ENCODE measurements at places on chromosomes 4 and X.
A peak's percentile ranks its signal among the peaks of the same experiment; 100 is the strongest.

GRCh38 chr4:8599657-8600056, 7.1 kb downstream of the CPZ start:
- DNase-seq = no peak

GRCh38 chr4:15781427-15782095, 3.4 kb downstream of the CD38 start:
- no peak for DNase-seq

DNA sequence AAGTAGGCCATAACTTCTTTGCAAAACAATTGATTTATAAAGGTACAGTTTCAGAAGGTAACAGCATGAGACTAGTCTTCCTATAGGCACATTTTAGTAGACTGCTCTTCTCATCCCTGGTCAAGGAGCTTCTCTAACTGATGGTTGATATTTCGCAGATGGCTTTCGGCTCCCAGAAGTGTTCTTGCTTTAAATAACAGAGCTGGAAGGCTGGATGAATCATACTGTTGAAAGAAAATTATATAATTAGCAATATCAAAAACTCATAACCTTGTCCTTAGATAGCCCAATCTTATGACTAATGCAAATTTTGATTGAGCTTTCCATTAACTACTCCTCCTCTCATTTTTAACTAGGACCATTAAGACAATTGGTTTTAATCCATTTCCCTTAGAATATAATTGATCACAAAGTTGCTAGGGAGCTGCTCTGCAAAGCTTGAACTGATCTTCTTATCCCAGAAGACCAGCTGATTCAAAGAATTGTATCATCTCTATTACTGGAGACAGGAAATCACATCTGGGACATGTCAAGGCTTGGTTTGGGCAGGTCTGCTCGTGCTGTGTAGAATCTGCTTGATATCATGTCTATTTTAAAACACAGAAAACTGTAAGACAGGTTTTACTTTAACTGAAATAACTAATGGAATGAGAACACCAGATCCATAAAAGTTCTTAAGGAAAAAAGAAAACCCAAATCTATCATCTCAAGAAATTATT, 38.6 kb downstream of the CENPU start:
- no peak for DNase-seq

DNA sequence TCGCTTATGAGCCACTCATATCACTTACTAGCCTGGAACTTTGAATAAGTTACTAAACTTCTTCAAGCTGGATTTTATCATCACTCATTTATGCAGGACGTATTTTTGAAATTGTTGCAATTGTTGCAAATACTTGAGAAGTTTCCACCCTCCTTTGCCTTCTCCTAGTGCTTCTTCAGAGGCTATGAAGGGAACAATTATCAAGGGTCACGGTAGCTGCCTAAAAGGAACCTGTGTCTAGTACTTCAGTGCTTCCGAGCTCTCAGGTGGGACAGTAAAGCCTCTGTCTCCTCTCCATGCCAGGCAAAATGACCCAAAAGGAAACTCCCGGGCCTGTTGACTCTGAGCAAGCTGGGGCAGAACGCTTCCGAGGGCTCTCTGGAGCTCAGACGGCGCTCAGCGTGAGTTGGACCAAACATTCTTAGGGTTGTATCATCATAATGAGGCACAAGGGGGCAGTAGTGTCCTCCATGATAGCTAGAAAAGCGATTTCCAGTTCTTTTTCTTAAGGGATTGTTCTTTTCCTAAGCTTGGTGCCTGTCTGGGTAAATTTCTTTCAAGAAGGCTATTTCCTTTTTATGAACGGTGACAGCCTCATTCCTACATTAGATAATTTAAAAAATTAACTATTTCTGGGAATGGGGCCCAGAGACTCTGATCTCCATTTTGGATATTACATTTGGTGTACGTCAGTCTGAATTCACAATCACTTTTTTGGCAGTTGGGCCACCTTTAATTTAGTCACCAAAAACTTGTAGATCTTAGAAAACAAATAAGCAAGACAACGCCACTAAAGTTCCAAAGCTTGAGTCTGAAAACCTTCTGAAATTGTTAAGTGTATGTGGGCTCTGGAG, 73.1 kb downstream of the PACRGL start:
- no peak for DNase-seq

- no peak for DNase-seq
These were observed 122.8 kb downstream of the DIPK2B start for GRCh38 chrX:45077748-45078424.

DNA sequence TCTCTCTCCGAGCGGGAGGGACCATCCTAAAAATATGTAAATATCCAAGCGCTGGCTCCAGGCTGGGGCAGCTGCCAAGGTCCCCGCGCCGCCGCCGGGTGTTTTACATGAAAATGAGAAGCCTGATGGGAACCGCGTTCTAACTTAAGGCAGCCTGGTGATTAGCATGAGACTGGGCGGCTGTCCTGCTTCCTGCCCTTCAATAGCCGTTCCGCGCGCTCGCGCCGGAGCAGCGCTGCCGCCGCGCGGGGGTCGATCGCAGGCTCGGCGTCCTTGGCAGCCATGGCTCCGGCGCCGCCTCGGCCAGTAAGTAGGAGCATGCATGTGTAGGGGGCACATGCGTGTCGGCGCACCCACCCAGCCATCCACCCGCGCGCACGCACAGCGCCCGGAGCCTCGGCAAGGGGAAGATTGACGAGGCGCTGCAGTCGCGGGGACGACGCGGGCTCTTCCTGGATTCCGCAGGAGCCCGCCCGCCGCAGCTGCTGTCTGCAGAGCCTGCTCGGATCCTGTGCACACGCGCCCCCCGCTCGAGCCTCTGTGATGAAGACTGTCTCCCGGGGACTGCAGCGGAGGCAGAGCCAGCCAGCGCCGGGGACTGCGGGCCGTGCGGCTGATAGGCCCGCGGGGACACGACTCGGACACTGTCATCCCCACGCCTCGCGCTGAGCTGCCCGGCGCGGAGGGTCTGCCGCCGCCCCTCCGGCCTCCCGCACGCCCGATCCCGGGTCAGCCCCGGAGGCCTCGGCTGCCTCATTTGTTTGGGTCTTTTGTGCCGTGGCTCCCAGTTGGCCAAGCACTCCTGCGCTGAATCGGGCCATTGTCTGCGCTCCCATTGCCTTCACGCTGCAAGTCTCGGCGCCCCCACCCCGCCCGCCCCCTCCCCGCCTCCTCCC, 734 bp downstream of the STOX2 start:
- no peak for DNase-seq

- DNase-seq = no peak
These were observed 3.3 kb downstream of the RELL1 start for GRCh38 chr4:37682701-37683401.

GRCh38 chr4:152719801-152720556, 40.2 kb upstream of the TMEM154 start:
- DNase-seq = no peak

DNA sequence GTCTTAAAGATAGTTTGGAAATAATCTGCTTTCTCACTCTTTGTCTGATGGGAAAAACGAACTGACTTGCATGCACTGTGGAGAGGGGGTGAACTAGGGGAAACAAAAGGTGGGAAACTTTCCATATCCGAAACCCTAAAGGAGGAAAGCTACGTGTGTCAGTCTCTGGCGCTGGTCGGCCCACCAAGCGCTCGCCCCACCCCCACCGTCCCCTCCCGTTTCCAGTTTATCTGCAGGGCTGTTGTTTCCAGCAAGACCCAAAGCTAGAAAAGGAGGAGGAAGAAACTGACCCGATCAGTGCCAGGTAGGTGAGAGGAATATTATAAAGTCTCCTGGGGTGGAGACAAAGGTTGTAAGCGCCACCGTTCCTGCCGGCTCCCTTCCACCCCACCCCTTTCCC, 552 bp downstream of the TCEAL9 start:
- no peak for DNase-seq

GRCh38 chr4:127145006-127145540, 487.7 kb upstream of the INTU start:
- peak; percentile 3 for DNase-seq

DNA sequence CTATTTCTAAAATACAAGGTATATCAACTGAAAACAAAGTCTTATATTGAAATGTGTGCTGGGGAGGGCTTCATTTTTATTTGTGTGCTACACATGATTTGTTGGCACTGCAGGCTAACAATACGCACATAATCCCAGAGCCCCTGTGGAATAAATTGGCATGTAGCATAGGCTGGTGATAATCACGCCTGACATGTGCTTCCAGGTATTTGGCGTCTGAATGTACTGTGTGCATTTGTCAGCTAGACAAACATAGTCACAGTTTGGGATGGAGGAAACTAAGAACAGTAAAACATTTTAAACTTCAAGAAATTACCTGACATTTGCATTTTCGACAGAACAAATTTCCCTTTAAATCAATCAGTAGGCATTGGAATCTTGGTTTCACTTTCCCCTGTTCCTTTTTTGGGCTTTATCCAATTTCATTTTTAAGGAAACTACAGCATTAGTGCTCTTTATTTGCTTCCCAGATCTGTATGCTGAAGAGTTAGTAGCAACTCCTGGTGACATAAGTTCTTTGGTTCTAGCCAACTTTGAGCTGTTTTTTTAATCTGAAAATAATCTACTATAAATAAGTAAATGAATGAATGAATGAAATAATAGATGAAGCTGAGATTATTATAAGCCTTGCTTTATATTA, 472.3 kb downstream of the PDHA2 start:
- no peak for DNase-seq

DNA sequence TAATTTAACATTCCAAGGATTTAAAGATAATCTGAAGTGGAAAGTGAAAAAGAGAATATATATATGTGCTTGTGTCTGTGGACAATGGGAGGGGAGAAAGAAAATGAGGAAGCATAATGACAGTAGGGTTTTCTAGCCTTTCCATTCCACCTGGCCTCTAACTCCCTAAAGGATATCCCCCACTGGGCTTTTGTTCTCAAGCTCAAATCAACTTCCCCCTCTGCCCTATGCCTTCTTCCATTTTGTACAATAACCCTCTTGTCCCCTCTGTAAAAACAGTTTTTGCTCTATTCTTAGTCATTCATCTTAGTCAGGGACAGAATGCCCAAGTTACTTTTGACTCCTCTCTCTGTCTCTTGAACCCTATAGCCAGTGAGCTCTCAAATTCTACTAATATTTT, 23.6 kb downstream of the ANTXR2 start:
- no peak for DNase-seq

GRCh38 chr4:92455951-92456350, 152.2 kb downstream of the GRID2 start:
- no peak for DNase-seq

DNA sequence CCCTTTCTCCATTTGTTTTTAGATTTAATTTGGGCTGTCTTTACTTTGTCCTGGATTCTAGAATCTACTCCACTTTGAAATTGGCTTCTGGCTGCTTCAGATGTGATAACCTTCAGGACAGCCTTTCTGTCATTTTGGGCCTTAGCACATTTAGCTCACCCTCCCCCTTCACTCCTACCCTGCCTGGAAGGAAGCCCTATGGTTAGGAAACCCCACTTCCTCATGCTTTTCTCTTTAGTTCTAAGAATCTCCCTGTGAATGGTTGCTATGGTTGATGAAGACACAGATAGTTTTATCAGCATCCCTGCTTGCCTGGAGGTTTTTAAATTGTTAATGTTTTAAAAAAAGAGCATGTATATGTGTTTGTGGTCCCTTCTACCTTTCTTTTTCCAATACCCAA, 100.7 kb upstream of the PTPN13 start:
- no peak for DNase-seq

GRCh38 chr4:122842984-122843531, 16.4 kb downstream of the FGF2 start:
- DNase-seq = no peak

GRCh38 chrX:7283741-7284140, 135.8 kb upstream of the PUDP start:
- DNase-seq = no peak

DNA sequence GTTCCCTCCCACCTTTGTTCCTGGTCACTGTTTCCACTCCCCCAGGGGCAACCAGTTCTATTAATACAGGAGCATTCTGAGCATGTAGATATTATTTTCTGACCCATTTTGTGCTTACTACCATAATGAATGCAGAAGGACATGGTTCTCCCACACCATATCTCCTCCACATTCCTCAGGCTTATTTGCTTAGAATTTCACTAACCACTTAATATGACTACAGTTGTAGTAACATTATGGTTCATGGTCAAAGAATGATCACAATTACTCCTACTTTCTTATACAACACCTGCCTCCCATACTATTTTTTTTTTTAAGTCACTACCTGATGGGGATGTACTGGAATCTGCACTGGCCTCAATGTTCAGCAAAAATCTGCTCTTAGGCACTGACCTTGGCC, 7.5 kb upstream of the FAM184B start:
- no peak for DNase-seq

DNA sequence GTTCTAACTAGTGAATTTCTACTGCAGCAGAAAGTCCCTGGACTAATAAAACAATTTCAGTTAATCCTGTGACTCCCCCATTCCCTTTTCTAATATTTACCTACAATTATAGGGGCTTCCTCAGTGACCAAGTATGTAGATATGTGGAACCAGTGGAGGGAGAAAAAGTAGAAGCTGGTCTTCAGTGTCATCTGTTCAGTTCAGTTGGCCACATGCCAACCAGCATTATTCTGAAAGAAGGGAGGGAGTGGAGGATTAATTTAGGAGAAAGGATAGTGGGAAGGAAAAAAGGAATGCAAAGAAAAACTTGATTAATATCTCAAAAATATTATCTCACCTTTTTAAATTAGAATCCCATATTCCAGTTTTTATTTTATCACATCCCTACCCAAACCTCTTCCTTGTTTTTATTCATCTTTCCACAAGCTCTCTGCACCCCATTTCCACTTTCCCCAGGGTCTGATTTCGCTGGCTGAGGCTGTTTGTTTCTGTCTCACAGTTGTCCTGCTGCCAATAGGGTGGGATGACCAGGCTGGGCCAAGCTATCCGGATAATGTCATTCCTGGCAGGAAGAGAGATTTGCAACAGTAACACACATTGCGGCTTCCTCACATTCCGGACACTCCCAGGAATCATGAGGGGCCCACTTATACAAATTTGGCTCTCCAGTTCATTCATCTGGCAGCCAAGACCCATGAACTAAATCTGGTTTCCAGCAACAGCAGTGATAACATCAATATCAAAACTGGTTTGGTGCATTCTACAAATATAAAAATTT, 24.6 kb upstream of the ANTXR2 start:
- no peak for DNase-seq

DNA sequence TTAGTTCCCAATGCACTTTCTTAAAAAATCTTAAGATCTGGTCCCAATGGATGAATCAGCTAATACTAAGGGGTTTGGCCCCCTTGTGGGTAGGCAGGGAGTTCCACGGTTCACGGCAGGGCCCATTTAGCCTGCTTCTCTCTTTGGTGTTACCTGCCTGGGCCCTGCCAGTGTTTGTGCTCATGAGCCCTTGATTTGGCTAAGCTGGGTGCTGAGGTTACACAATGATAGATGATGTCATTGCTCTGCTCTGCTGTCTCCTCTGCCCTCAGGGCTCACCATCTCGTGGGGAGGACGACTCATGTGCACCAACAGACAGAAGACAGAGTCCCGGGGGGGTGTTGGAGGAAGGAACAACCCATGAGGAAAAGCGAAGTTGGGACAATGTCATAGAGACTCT, 24.4 kb downstream of the RTL5 start:
- no peak for DNase-seq

GRCh38 chrX:148504506-148504905, 4.1 kb downstream of the AFF2 start:
- no peak for DNase-seq

GRCh38 chr4:22720091-22720490, 27.4 kb downstream of the GBA3 start:
- no peak for DNase-seq

GRCh38 chr4:112284662-112285411, 867 bp downstream of the TIFA start:
- no peak for DNase-seq

- no peak for DNase-seq
These were observed 980 bp downstream of the AP1S2 start for GRCh38 chrX:15853586-15854079.
